ENCODE measurements at places on chromosomes 13 and 19.

DNA sequence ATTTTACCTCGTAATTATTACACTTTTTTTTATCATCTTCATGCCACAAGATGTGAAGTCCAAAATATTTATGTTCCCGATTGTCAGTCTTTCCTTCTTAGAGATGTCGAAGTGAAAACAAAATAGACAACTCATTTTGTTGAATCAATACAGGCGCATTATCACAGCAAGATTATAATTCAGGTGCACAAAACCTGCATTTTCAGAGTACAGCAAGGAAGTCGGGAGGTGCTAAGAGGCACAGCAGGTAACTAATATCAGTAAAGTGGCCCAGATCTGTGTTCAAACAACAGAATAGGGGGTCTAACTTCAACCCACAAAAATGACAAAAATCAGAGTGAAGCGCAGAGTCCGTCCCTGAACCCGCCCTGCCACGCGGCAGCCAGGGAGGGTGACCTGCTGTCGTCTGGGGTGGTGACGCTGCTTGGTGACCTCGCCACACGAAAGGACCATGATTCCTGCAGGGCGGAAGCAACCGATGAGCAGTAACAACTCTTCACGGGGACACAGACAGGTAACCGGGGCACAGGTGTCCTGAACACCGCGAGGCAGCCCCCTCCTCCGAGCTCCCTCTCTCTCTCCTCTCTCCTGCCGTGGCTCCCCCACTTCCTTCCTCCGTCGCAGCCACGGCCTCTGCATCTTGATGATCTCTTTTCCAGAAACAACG is 50.9 kb upstream of the SPACA7 start:
- DNase-seq, result no peak

GRCh38 chr13:76387566-76387965 is 498.6 kb downstream of the KCTD12 start:
- DNase-seq, result peak; percentile 30

DNA sequence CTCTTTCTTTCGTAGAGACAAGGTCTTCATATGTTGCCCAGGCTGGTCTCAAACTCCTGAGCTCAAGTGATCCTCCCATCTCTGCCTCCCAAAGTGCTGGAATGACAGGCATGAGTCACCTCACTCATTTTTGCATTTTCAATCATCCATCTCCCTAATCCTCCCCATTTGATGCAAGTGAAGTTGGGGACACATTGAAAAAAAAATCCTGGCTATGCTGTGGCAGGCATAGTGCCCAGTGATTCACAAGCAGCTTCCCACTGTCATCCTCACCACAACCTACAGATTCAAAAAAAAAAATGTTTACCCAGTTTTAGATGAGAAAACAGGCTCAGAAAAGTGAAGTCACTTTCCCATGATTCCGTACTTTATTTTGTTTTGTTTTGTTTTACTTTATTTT is 44.7 kb upstream of the USP29 start:
- no peak for DNase-seq

DNA sequence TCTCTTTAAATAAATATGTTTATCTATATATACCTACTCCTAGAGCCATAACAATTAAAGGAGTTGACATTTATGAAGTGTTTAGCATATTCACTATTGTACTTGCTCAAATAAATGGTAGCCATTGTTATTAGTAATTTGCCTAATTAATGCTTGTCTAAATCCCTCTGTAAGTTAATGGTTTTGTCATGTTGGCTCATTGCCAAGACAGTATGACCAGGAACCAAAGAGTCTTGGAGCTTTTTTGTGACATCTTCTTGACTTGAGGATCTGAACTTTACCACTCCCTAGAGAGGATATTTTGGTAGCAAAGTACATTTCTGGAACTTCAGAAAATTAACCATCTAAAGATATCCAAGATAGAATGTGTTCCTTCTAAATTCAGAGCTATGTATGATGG is 15.5 kb downstream of the FRY start:
- no peak for DNase-seq

GRCh38 chr13:74570834-74571233 is 436.6 kb upstream of the KLF12 start:
- DNase-seq, result peak; percentile 91

DNA sequence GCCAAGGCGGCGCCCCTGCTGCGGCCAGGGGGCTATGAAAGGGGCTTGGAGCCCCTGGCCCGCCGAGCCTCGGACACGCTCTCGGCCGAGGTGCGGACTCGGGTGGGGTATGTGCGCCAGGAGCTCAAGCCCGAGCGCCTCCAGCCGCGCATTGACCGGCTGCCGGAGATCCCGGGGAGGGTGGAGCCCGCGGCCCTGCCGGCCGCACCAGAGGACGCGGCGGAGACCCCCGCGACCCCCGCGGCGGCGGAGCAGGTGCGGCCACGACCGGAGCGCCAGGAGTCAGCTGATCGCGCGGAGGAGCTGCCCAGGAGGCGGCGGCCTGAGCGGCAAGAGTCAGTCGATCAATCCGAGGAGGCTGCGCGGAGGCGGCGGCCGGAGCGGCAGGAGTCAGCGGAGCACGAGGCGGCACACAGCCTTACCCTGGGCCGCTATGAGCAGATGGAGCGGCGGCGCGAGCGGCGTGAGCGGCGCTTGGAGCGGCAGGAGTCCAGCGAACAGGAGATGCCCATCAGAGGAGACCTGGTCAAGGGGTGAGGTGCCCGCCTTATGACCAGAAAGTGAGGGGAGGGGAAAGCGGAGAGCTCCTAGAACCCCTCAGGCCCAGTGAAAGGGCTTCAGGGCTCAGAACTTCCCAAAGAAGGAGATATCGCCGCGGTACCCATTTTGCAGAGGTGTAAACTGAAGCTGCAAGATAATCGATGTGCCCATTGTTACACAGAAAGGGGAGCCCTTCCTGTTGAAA is 8.8 kb upstream of the SHKBP1 start:
- no peak for DNase-seq

GRCh38 chr13:93963266-93964145 is 516.0 kb downstream of the DCT start:
- peak; percentile 78 for DNase-seq

DNA sequence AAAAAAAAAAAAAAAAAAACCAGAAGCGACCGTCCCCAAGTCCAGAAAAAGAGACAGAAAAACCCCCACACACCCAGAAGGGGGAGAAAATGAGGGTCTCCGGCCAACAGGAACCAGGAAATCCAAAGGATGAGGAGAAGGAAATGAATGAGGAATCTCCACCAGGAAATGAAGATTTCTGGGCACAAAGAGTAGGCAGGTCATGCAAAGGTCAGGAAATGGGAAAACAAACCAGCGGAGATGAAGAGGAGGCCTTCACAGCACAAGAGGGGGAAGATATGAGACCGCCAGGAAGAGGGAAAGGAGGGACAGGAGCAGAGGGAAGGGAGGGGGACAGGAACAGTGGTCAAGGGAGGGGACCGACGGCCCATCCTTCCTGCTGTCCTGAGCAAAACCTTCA is 5.8 kb downstream of the TEAD2 start:
- no peak for DNase-seq

- peak; percentile 31 for DNase-seq
Observed at GRCh38 chr19:18009412-18010066, 1.6 kb downstream of the ARRDC2 start.

- no peak for DNase-seq
Observed at GRCh38 chr19:33794683-33795369, 1.8 kb upstream of the KCTD15 start.

- no peak for DNase-seq
Observed at GRCh38 chr13:35909837-35910540, 221.2 kb downstream of the DCLK1 start.

GRCh38 chr19:16516381-16516780 is 20.2 kb downstream of the C19orf44 start:
- no peak for DNase-seq

DNA sequence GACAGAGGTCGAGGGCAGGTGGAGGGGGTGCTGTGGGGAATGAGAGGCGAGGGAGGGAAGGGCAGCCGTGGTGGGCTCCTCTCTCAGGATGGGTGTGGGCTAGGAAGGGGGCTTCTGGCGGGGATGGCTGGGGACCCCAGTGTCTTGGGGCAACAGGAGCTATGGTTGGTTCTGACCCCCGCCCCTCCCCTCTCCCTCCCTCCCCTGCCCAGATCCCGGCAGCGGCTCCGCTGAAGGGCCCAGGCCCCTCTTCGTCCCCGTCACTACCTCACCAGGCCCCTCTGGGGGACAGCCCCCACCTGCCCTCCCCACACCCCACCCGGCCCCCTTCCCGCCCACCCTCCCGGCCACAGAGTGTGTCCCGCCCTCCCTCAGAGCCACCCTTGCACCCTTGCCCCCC is 19.3 kb upstream of the EHD2 start:
- DNase-seq, result no peak

DNA sequence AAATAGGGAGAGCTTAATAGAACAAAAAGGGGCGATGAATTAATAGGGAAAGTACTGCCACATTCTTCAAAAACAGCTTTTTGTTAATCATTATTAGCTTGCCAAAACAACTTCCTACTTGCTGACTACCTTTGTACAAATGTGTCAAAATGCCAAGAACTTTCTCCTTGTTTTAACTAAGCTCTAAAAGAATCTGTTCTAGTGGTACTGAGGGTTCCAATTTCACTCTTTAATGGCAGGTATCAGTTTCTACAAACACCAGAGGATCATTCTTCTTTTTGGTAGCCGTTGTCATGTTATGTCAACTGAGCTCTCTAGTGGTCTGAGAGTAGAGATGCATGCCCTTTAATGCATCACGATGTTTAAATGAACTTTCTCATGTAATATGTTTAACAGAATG is 29.4 kb upstream of the FBXL3 start:
- peak; percentile 9 for DNase-seq

GRCh38 chr19:16814526-16815100 is 14.6 kb upstream of the SIN3B start:
- DNase-seq, result peak; percentile 67

- peak; percentile 76 for DNase-seq
Observed at GRCh38 chr13:83780227-83780626, 102.0 kb downstream of the SLITRK1 start.

DNA sequence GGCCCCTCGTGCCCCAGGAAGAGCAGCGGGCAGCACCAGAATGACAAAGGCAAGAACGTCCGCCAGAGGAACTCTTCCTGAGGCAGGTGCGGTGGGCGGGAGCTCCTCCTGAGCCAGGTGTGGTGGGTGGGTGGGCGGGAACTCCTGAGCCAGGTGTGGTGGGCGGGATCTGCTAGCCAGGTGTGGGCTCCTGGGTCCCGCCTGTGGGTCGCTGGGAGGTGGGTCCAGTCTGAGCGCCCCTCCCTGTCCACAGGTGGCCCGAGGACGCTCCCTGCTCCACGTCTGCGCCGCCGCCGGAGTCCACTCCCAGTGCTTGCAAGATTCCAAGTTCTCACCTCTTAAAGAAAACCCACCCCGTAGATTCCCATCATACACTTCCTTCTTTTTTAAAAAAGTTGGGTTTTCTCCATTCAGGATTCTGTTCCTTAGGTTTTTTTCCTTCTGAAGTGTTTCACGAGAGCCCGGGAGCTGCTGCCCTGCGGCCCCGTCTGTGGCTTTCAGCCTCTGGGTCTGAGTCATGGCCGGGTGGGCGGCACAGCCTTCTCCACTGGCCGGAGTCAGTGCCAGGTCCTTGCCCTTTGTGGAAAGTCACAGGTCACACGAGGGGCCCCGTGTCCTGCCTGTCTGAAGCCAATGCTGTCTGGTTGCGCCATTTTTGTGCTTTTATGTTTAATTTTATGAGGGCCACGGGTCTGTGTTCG is 7.0 kb upstream of the HCN2 start:
- DNase-seq, result peak; percentile 38

- DNase-seq, result no peak
Observed at GRCh38 chr19:34325981-34326787, 38.8 kb upstream of the GPI start.

DNA sequence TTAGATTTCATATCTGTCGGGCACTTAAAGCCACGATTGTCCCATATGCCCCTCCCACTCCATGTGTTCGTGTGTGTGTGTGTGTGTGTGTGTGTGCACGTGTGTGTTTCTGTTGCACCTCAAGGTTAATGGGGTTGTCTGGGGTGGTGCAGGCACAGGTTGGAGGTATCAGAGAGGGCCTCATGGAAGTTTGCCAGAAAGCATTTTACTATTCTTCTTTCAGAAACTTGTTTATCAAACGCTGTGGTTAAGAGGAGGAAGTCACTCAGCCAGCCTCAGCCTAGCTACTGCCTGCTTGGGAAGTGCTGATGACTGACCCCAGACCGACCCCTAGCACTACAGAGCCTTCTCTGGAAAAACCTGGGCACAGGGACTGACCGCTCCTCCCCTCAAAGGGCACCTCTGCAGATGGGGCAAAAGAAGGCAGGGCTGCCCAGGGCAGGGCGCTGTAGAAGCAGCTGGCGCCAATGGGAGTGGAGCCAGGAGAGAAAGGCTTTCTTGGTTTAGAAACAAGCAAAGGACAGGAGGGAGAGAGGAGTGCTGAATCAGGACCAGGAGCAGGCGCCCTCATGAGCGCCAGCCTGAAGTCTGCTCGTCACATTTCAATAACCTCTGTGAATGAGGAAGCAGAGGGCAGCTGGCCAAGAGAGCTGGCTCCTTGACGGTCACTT is 3.9 kb downstream of the SIAH3 start:
- peak; percentile 29 for DNase-seq

GRCh38 chr13:104181526-104182231 is 1115.5 kb upstream of the SLC10A2 start:
- DNase-seq, result no peak

DNA sequence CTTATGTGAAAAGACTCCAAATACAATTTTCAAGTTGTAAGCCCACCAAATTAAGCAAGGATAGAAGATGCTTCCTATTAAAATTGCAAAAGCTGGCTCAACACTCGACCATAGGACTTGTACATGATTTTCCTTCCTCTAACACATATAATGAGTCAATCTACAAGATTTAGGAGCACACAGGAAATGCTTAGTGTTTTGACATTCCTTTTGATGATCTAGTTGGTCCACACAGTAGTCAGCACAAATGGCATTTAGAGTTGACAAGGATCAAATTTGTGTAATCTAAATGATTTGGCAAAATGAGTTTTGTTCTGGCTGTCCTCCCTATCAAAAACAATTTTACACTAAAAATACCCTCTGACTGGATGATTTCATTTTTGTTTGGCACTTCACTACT is 340.2 kb downstream of the DIAPH3 start:
- DNase-seq, result peak; percentile 68

GRCh38 chr13:105177265-105177900 is 1358.1 kb downstream of the EFNB2 start:
- peak; percentile 19 for DNase-seq

GRCh38 chr19:9130965-9131364 is 4.2 kb upstream of the OR7G3 start:
- no peak for DNase-seq

DNA sequence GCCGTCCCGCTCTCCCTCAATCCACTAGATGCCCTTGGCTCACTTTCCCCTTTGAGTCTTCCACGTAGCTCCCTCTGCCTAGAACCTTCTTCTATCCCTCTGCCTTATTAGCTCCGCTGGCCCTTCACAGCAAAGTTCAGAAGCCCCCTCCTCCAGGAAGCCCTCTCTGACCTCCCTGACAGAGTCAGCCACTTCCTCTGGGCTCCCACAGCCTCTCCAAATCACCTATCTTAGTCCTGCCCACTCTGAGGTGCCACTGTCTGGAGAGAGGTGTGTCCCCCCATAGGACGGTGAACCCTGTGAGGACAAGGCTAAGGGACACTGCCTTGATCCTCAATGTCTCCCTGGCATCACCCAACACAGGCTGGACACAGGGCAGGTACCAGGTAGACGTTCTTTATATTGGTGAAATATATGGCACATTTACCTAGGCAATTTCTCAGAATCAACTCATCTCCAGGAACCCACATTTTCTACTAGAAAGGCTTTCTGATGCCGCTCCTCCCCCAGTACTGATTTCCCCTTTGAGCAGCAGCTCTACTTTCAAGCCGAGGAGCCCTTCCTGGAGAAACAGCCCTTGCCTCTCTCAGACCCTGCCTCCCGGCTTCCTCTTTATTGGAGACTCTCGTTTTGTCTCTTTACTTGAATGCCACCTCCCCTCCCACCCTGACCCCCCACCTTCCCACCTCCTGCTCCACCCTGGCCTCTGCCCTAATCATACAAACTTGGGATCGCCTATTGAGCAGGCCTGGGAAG is 3.4 kb upstream of the TGFB1 start:
- no peak for DNase-seq
